ENCODE measurements at places on chromosomes 6 and 20.

- DNase-seq: no peak
Observed at GRCh38 chr6:118808793-118809638, 84.9 kb upstream of the ASF1A start.

DNA sequence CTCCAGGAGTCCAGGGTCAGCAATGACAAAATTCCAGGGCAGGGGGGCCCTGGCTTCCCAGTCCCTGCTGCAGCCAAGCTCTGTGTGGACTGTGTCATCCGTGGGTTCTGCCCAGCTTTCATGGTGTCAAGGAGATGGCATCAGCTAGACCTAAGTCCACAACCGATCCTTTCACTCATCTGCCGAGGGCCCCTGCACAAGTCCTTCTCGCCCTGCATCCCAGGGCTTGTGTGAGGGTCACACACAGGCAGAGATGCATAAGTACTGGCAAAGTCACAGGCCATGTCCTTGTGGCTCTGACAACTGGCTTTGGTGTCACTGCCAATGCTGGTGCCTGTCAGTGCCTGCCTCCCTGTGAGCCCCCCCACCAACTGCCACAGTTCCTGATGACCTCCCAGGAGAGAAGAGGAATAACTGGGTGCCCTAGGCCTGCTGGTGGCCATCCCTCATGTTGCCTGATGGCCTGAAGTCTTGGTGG lies 181.4 kb upstream of the CST7 start:
- no peak for DNase-seq

DNA sequence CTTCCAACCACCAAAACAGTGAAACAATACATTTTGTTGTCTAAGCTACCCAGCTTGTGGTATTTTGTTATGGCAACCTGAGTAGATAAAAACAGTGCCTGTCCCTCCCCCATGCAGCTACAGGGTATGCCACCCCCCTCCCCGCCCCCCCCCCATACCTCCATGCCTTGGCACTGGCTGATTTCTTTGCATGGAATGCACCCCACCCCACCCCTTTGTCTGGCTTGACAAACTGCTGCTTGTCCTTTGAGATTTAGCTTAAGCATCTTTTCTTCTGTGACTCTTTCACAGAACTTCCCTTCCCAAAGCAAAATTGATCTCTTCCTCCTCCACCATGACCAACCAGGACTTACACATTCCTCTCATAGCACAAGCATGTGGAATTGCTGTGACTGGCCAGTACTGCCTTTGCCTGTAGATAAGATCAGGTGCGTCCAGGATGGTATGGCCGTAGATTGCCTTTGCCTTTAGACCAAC lies 64.6 kb upstream of the ADGRF1 start:
- DNase-seq: peak; percentile 7

GRCh38 chr20:58891086-58891717 lies 38.7 kb downstream of the GNAS start:
- peak; percentile 84 for DNase-seq

DNA sequence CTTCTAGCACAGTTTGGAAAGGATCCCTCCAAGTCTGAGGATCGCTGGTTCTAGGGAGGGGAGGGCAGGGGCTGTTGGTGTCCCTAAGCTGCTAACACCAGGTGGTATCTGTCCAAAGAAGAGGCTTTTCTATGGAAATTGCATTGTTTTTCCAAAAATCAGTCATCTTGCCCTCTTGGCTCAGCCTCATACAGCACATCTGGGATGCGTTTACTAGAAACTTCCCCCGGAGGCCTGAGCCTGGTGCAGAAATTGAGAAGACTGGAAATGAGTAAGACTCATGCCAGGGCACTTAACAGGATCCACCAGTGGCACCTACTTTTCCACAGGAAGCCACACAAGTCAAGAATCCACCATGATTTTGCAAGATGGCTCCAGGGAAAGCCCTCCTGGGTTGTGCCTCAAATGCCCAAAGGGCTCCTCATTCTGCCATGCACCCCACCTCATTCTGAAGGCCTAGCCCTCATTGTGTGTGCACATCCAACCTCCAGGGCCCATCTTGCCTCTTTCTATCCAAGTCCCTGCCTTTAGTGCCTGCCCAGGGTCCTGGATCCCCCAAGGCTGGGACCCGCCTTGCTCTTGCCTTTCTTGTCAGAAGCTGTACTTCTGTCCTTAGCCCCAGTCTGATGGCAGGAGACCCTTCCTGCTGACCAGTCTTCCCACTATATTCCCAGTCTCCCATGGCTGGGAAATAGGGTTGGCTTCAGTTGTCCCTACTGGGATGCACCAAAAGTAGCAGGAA lies 97.6 kb downstream of the MRPL14 start:
- DNase-seq: peak; percentile 58

GRCh38 chr20:53598140-53599043 lies 4.8 kb upstream of the ZNF217 start:
- no peak for DNase-seq

GRCh38 chr20:13800728-13801134 lies 15.9 kb downstream of the NDUFAF5 start:
- DNase-seq: peak; percentile 23

DNA sequence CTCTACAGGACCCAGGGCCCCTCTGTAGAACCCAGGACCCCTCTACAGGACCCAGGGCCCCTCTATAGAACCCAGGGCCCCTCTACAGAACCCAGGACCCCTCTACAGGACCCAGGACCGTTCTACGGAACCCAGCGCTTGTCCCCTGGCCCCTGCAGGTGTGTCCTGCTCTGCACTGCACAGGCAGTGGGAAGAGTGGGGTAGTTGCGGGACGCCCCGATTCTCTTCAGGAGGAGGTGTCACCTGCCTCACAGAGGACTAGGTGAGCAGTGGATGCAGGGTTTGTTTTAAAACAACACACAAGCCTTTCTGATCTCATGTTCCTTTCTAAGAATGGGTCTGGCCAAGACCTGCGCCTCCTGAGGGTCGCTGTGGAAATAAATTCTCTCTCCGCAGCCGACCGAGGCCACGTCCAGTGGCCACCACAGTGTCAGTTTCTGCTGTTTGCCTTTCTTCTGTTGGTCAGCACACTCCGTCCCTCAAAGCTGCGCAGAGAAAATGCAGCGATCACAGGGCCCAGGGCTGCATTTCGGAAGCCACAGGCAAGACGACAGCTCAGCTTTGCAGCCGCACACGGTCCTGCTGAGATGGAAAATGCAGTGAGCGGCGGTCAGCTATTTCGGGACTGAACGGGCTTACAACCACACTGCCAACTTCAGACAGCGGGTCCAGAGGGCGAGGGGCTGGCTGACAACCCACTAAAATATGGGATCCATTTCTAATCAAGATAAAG lies 135.2 kb downstream of the DLL1 start:
- no peak for DNase-seq

DNA sequence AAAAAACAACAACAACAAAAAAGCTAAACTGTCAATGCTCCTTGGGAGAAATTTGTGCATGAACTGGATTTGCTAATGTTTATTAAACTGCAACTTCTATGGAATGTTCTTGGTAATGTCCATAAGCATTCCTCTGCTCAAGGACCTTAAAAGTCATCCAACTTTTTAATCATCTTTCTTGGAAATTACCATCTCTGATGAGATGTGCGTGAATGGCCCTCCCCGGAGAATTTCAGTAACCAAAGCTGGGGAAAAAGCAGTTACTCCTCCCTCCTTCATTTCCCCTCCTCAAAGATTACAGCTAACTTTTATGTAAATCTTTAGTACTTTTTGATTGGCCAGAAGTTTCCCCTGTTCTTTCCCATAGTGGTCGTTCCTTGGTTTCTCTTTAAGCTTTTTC lies 5.2 kb downstream of the TBCC start:
- no peak for DNase-seq

GRCh38 chr20:8073024-8073832 lies 53.7 kb upstream of the TMX4 start:
- peak; percentile 45 for DNase-seq

- peak; percentile 88 for DNase-seq
Observed at GRCh38 chr6:17971128-17972073, 16.0 kb downstream of the KIF13A start.

DNA sequence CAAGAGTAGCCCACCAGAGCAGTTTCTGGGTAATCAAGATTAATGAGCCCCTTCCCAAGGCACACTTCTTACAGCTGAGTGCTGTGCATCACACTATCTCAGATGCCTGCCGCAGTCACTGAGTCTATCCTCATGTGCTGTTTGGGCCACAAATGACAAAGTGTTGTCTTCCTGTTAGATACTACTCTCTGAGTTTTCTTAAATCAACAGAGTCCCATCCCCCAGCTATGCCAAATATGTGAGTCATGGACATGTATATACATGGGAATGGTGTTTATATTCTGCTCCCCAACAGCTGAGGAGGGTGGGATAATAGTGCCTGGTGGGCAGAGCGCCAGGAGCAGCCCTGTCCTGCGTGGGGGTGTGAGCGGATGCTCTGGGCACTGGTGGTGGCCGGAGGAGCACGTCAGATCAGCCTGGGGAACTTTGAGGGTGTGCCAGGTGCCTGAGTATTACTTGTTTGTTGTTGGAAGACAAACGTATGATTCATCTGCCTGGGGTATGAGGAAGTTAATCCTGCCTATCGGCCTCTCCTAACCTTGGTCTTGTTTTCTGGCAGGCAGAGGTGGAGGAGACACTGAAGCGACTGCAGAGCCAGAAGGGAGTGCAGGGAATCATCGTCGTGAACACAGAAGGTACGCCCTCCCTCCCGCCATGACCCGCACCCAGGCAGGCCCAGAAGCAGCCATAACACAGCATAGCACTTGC lies 9.6 kb downstream of the DYNLRB1 start:
- peak; percentile 98 for DNase-seq

DNA sequence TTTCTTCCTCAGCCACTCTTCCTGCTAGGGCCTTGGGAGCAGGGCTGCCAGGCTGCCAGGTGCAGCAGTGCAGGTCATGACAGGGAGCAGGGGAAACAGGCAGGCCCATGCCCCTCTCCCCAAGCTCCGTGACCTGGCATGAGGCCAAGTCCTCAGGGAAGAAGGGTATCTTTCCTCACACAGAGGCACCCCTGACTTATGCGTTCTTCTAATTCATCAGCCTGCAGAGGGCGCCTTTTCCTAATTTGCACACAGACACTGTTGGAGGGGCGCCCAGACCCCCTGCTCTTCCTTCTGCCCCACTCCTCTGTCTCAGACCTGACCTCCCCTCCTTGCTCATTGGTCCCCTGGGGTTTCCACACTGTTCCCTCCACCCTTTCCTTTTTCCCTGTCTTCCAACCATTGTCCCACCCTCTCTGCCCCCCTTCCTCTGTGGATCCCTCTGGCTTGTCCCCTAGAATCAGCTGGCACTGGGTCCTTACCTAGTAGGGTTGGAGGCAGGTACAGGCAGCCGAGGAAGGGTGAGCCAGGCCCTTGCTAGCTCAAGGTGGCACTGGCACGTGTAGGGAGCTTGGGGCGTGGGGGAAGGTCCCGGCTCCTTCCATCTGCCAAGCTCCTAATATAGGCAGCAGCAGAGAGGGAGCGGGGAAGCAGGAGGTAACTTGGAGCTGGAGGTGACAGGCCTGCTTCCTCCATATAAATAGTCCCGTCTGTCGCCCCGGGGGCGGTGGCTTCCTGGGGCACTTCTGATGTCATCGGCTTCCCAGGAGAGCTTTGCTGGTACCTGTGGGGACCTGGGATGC lies 154.9 kb upstream of the MLN start:
- no peak for DNase-seq

DNA sequence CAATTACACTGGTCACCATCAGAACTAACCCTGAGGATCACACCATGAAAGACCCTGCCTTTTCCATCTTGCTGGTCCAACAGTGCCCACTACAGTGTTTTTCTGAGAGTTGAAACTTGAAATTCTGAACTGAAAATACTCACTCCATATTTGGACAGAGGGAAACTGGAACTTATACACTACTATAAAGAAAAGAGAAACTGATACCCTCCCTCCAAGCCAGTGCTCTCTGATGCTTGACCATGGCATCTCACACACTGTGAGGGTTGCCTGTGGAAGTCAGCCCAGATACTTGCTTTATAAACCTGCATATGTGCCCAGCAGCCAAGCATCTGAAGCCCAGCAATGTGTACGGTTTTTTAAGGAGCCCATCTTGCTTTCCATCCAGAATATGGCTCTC lies 108.7 kb downstream of the FOXA2 start:
- no peak for DNase-seq

- no peak for DNase-seq
Observed at GRCh38 chr6:139081471-139081870, 52.9 kb downstream of the ABRACL start.

- DNase-seq: peak; percentile 90
Observed at GRCh38 chr6:110944681-110945151, 13.8 kb upstream of the GTF3C6 start.

DNA sequence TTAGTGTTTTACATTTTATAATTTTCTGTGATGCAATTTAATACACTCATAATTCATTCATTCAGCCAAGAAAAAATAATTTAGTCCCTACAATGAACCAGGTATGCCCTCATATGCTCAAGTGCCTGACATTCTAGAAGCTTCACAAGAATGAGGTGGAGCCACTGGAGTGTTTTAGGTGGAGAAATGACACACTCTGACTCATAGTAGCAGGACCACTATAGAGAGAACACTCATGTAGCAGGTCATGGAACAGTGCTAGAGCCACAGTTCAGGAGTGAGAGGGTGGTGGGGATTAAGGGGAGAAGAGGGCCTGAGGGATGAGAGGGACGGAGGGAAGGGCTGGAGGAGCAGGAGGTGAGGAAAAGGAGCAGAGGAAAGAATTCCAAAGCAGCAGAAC lies 1.4 kb upstream of the HLA-G start:
- DNase-seq: peak; percentile 3

DNA sequence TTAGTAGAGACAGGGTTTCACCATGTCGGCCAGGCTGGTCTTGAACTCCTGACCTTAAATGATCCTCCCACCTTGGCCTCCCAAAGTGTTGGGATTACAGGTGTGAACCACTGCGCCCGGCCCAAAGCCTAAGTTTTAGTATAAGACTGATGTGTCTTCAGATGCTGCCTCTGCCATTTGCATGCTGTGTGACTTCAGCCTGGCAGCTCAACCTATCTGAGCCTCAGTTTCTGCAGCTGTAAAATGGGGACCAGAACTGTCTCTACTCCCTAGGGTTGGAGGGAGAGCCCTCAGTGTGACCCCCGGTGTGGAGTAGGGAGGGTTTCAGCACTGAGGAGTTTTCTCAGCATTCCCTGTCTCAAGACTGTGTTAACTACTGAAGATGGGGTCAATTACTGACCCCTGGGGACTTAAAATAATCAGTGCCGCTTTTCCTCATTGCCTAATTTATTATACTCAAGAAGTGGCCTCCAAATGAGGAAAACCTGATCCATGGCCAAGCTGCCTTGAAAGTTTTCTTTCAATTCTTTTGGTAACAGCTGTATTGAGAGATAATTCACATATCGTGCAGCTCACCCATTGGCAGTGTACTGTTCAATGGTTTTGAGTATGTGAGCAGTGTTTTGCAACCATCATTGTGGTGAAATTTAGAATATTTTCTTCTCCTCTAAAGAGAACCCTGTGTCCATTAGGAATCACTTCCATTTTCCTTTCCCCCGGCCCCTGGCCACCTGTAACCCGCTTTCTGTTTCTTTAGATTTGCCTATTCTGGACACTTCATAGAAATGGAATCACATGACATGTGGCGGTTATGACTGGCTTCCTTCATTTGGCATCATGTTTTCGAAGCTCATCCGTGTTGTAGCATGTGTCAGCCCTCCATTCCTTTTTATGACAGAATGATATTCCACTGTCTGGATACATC lies 64.8 kb downstream of the PHACTR3 start:
- DNase-seq: no peak

DNA sequence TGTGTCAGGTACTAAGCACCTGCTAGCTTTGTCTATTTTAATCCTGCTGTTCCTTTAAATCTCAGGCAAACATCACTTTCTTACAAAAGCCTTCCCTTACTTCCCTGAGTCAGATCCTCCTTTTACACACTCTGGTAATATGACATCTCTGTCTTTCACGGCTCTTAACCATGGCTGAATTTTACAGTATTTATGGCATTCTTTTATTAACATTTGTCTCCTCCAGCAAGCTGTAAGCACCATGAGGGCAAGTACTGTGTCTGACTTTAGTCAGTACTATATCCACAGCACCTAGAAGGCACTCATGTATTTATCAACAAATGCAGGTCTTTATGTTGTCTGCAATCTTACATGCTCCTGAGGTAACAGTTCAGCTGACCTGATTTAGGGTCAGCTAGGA lies 33.7 kb upstream of the HBS1L start:
- DNase-seq: no peak

Data from fibroblast of skin of back (primary cell).